ENCODE measurements at places on chromosomes 16 and 17.

DNA sequence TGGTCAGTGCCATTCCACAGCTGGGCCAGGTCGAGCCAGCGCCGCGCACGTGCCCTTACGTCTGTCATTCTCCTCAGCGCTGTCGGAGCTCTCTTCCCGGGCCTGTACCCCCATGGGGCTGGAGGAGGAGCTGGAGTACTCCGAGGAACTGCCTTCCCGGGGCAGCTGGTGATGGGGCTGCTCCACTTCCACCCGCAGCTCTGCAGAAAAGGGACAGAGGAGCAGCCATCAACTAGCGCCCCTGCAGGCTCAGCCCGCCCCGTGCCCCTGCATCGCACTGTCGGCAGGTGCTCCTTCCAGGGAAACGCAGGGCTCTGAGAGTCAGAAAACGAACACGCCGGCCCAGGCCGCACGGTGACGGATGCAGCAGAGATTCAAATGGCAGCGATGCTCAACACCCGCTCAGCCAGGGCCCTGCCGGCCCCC is 20.9 kb downstream of the MAP1LC3B start:
- DNase-seq: no peak

GRCh38 chr17:45332989-45333701 is 16.3 kb upstream of the MAP3K14 start:
- DNase-seq: no peak

GRCh38 chr17:10243883-10244844 is 45.8 kb upstream of the GAS7 start:
- no peak for DNase-seq

- no peak for DNase-seq
Measured at GRCh38 chr17:77125432-77125901, 15.3 kb upstream of the SEC14L1 start.

- DNase-seq: no peak
Measured at GRCh38 chr16:15946257-15947044, 3.0 kb upstream of the ABCC1 start.

DNA sequence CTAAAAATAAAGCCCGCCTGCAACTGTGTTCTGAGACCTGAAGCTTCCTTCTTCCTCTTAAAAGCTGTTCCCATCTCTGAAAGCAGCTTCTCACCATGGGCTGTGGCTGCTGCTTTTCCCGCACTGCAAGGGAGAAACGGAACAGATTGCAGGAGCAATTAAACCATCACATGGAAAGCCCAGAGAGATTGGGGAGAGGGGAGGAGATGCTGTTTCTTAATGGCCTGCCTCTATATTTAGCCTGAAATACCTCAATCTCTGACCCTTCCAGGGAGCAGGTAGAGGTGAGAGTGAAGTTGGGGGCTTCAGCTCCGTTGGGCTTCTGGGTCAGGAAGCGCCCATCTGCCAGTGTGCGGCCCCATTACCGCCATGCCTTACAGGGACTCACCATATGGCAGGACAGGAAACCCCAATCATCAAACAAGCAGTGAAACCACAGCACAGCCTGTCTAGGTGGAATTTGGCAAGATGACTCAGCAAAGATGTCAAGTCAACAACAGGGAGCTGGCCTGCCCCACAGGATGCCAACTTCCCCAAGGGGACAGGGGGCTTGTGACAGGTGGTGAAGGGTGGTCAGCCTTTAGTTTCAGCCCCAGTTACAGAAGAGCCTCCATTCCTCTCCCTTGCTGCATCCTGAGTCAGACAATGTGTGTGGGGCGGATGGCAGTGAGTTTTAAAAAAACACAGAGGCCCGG is 286.6 kb upstream of the CCL2 start:
- no peak for DNase-seq

- DNase-seq: no peak
Measured at GRCh38 chr17:38867968-38868816, 1.7 kb upstream of the LASP1 start.

DNA sequence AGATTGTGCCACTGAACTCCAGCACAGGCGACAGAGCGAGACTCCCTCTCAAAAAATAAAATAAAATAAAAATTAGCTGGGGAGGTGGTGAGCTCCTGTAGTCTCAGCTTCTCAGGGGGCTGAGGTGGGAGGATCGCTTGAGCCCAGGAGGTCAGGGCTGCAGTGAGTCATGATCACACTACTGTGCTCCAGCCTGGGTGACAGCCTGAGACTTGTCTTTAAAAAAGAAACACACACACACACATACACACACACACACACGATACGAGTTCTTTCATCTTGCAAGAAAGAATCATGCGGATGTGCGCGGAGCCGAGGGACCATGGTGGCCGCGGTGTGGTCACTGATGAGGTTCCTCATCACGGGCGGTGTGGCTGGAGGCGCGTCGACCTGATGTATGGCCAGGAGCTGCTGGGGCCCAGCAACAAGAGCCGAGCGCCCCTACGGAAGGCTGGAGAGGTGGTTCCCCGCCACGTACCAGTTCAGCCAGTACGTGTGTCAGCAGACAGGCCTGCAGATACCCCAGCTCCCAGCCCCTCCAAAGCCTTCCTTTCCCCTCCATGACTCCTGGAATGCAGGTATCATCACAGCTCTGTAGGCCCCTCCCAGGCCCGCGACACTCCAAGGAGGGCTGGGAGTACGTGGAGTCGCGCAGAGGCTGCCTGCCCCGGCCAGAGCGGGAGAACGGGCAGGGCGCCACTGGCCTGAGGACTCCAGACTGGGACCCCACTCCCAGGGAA is 20.7 kb downstream of the NXN start:
- no peak for DNase-seq

DNA sequence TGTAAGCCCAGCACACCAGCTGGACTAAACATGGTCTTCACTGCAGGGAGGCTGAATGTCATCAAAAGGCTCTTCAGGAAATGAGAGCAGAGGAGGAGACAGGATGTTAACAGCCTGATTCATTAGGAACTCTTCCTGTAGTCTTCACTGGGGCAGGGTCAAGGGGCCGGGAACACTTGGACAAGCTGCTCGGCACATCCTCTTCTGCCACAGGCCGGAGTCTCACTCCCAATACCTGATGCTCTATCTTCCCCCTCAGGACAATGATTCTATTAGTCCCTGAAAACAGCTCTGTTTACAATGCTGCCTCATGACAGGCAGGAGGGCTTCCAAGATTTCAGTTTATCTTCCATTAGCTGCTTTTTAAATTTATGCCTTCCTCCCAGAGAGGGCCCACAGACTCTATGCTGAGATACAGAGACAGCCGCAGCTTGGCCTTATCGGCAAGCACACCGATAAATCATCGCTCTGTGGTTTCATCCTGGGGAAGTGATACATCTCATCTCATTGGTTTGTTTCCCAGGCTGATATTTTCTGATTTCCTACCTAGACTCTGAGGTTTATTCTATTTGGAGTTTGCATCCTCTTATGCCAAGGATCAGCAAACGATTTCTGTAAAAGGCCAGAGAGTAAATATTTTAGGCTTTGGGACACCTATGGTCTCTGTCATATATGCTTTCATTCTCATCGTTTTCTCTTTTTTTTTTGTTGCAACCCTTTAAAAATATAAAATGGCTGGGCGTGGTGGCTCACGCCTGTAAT is 214.0 kb upstream of the ASIC2 start:
- no peak for DNase-seq

GRCh38 chr17:7064261-7064660 is 15.8 kb downstream of the CLEC10A start:
- no peak for DNase-seq

- DNase-seq: no peak
Measured at GRCh38 chr16:72371307-72372086, 199.5 kb upstream of the PMFBP1 start.

- no peak for DNase-seq
Measured at GRCh38 chr16:8861563-8862308, 7.1 kb downstream of the CARHSP1 start.

- DNase-seq: no peak
Measured at GRCh38 chr16:17365591-17366298, 105.0 kb downstream of the XYLT1 start.

GRCh38 chr16:52597073-52597771 is 50.3 kb upstream of the TOX3 start:
- no peak for DNase-seq

- DNase-seq: no peak
Measured at GRCh38 chr17:10598621-10599020, 49.2 kb upstream of the MYH2 start.

- no peak for DNase-seq
Measured at GRCh38 chr17:36931697-36932382, 5.4 kb upstream of the LHX1 start.

DNA sequence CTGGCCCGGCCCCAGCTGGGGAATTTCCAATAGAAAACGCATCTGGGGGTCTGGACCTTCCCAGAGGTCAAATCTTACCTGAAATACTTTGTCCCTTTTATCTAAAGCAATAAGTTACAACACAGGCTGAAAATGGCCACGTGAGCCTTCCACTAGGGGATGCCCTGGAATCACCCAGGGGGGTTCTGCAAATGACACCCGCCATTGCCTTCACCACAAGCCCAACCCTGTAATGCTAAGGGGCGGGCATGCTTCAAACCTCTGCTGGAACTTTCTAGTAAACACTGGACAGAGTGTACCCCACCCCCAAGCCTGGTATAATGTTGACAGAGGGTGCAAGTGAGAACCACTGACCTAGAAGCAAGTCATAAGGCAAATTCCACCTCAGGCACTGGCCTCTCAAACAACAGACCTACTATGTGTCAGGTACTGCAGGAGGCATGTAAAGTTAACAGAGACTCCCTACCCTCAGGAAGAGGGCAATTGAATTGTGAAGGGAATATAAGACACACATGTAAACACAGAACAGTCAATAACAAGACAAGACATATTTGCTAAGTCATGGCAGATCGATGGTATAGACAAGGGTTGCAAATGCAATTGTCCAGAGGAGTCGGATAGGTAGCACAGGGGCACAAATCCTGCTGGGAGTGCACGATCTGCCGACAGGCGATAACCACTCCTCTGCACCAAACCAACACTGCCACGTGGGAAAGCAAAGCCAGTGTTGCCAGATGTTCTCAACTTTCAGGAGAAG is 59.0 kb downstream of the ARHGAP17 start:
- DNase-seq: no peak

DNA sequence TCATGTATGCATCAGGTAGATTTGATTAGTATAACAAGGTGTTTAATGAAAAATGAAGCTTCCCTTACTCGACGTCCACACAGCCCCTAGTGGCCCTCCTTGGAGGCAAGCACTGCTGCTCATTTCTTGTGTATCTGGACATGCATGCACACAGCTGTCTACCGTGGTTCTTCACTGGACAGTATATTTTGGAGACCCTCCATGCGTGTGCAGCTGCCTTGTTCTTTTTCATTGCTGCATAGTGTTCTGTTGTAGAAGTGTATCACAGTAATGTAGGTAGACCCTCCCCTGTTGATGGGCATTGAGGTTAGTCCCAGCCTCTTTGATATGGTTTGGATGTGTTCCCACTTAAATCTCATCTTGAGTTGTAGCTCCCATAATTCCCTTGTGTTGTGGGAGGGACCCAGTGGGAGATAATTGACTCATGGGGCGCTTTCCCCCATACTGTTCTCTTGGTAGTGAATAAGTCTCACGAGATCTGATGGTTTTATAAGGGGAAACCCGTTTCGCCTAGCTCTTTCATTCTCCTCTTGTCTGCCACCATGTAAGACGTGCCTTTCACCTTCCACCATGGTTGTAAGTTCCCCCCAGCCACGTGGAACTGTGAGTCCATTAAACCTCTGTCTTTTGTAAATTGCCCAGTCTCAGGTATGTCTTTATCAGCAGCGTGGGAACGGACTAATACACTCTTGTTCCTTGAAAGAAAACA is 6.3 kb downstream of the CMIP start:
- no peak for DNase-seq

- no peak for DNase-seq
Measured at GRCh38 chr17:3678095-3678820, 9.6 kb downstream of the EMC6 start.

DNA sequence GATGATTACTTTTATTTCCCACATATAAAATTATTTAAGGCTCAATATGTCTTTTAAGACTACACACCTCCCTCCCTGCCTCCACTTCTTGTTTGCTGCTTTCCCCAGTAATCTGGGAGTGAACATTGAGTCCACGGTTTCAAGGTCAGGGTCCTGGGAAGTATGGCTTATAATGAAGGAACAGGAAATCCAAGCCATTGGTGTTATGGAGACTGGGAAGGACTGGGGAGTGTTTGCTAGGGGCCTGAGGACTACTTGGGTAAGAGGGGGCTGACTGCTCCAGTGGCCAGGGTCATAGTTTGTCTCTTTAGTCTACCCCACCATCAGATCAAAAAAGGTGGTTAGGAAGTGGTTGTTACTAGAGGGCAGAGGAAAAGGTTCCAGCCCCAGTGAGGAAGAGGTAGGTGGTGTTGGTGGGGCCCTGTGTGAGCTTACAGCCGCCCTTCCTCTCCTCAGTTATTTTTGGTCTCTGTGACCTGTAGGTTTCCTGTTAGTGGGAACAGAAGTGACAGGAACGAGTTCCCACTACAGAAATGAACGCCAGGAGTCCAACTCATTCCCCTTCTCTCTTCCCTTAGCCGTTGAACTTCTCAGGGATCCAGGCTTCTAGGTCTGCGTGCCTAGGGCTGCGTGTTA is 742 bp upstream of the SLC16A13 start:
- DNase-seq: no peak

DNA sequence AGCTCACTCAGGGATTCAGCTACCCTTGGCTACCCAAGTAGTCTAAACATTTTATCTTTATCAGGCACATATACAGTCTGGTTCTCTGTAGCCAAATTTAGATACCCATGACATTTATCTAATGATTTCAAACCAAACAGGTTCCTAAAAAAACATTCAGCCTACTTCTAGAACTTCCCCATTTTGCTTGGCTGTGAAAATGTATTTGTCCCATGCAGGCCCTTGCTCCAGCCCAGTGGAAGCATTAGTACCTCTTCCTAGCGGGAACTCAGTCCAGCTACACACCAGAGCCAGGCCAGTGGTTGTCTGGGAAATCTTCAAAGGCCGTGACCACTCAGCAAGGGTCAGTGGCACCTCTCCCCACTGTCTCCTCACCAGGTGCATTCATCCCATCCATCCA is 26.2 kb upstream of the NAGLU start:
- no peak for DNase-seq

- no peak for DNase-seq
Measured at GRCh38 chr17:65785109-65785508, 223.7 kb upstream of the AXIN2 start.

- no peak for DNase-seq
Measured at GRCh38 chr17:82371333-82372248, at the start of gene UTS2R. Gene UTS2R (plus strand): TSS chr17:82371765. CDS start chr17:82374325, 2,560 bp downstream.

DNA sequence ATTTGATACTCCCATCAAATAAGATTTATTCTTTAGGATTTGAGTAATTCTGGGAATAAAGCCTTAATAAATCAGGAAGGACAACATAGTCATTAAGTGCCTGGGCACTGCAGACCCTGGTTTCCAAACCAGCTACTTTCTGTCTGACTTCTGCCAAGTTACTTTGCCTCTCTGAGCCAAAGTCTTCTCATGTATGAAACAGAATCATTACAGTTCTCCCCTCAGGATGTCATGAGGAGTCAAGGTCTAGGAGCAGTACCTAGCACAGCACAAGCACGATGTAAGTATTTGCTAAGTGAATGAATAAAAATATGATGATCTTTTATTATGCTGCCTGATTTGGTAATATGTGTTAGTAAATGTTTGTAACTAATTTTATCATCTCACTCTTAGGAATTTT is 30.4 kb upstream of the HEATR6 start:
- DNase-seq: no peak

GRCh38 chr17:44115585-44116415 is 7.6 kb downstream of the HDAC5 start:
- DNase-seq: no peak

All from stimulated activated CD4-positive, alpha-beta T cell treated with anti-CD3 and anti-CD28 coated beads, Interleukin-12 subunit alpha, Interleukin-12 subunit beta, amount 100 ng/mL, for 24 hours (primary cell).